ENCODE measurements at places on chromosomes 5 and 9.

GRCh38 chr5:130994496-130995253 lies 170.4 kb downstream of the HINT1 start:
- no peak for DNase-seq

DNA sequence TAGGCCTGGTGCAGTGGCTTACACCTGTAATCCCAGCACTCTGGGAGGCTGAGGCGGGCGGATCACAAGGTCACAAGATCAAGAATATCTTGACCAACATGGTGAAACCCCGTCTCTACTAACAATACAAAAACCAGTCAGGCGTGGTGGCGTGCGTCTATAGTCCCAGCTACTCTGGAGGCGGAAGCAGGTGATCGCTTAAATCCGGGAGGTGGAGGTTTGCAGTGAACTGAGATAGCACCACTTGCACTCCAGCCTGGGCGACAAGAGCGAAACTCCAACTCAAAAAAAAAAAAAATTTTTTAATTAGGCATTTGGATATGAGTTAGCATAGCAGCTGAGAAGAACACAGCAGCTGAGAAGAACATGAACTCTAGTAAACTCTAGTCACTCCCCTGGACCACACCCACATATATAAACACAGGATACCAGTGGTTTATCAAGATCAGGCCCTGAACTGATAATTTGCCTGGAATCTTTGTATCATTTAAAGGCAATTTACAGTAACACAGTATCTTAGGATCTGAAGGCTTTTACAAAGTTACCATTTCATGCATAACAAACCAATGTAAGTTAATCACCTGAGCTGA lies 4.6 kb upstream of the UGCG start:
- DNase-seq: no peak

- DNase-seq: no peak
These were observed 66.8 kb downstream of the MAMDC2 start for GRCh38 chr9:70110194-70111041.

DNA sequence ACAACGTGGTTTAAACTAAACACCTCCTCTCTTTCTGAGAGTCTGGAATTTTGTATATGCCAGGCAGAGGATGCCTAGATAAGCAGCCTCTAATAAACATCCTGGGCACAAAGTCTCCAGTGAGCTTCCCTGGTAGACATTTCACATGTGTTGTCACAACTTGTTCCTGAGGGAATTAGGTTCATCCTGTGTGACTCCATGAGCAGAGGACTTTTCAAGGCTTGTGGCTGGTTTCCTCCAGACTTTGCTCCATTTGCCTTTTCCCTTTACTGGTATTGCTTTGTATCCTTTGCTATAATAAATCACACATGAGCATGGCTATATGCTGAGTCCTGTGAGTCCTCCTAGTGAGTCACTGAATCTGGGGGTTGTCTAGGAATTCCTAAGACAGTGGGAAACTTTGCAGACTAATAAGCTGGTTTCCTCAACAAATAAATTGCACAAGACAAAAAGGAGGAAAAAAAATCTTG lies 77.4 kb downstream of the NR2F1-AS1 start:
- no peak for DNase-seq

- DNase-seq: no peak
These were observed 37.6 kb downstream of the PAM start for GRCh38 chr5:102792705-102793104.

- DNase-seq: no peak
These were observed 4.9 kb downstream of the DDX4 start for GRCh38 chr5:55742778-55743177.

GRCh38 chr5:118789366-118789765 lies 199.0 kb downstream of the DTWD2 start:
- DNase-seq: no peak

- DNase-seq: no peak
These were observed 40.1 kb downstream of the FAM78A start for GRCh38 chr9:131236161-131236560.

DNA sequence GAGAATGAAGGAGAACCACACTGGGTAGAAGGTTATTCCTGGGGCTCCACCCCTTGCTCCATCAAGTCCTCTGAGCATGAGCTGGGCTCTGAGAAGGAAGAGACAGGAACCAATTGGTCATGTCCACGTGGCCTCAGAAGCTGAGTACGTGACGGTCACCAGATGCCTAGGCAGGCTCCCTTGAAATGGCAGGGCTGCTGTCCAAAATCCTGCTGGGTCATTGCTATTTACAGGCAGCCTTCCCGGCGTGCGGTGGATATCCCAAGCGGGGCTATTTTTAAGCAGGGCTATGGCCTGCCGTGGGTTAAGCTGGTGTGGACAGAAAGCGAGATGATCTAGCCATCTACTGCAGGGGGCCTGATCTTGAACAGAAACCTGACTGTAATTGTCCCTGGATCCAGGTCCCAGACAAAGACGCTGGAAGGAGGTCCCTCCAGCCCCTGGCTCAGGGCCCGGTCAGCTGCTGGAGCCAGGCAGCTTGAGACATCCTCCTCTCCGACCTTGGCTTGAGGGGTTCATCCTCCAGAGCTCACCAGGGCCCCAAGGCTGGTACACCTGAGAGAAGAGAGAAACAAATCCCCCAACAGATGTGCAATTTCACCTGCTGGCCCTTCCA lies 550 bp upstream of the CKMT2 start:
- DNase-seq: no peak

- no peak for DNase-seq
These were observed 852.7 kb upstream of the DMAC1 start for GRCh38 chr9:8652255-8652654.

DNA sequence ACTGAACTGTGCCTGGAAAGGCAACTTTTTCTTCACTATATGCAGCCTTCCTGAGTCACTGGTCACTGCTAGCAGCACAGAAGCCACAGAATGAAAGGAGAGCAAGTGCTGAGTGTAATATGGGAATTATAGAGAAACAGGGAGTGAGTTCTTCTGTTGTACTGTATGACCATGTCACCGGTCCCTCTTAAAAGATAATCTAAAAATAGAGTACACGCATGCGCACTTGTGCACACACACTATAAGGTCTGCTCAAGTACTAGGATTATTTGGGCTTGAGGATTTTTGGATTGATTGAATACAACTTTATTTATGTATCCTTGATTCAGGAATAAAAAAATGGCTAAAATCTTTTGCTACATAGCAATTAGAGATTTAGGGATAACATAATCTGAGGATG lies 571.9 kb downstream of the PDE4D start:
- DNase-seq: no peak

DNA sequence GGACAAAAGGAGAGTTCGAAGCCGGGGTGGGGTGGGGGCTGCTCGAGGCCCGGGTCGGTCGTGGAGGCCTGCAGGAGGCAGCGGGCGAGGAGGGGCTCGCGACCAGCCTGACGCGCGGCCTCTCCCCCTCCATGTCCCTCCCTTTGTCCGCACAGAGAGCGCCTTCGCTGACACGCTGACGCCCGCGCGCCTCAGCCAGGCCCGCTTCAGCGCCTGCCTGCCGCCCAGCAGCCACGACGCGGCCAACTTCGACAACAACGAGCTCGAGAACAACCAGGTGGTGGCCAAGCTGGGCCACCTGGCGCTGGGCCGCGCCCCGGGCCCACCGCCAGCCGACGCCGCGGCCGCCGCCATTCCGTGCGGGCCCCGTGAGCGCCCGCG lies 42.2 kb downstream of the NEURL1B start:
- no peak for DNase-seq

DNA sequence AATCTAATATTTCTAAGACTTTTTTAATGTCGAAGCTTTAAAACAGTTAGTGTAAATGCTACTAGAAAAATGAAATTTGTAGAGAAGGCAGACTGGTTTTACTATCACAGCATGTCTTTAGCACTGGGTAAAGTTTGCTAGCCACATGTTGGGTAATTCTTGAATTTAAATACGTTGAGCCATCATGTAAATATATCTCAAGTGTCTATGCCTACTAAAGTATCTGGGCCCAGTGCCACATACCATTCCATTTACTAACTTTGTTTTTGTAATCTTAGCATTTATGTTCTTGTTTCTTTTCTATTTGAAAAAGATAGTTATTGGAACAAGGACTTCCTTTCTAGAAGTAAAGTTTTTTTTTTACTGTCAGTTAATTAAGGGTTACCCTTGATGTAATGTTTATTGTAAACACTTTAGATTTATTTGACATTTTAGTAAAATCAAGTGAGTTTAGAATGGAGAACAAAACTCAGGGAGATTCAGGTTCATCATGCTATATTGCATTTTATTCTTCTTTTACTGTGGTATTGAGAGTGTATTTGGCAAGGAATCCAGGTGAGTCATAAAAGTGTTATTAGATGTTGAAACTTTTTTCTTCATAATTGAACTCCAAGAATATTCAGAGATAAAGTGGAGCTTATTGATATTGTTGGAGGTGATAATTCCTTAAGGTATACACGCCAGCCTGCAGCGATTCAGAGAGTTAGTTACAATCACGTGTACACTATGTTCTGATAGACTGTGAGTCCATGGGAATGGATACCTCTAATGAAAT lies 182.4 kb downstream of the CCDC171 start:
- no peak for DNase-seq

DNA sequence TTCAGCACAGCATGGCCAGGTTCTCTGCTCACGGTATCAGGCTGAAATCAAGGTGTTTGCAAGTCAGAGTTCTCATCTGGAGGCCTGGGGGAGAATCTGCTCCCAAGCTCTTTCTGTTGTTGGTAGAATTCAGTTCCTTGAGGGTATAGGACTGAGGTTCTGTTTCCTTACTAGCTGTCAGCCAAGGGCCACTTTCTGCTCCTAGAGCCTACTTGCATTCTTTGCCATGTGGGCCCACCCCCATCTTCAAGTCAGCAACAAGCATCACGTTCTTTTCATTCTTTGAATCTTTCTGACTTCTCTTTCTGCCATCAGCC lies 7.4 kb upstream of the CDC42SE2 start:
- no peak for DNase-seq

GRCh38 chr9:94480205-94480604 lies 74.7 kb upstream of the PCAT7 start:
- no peak for DNase-seq

DNA sequence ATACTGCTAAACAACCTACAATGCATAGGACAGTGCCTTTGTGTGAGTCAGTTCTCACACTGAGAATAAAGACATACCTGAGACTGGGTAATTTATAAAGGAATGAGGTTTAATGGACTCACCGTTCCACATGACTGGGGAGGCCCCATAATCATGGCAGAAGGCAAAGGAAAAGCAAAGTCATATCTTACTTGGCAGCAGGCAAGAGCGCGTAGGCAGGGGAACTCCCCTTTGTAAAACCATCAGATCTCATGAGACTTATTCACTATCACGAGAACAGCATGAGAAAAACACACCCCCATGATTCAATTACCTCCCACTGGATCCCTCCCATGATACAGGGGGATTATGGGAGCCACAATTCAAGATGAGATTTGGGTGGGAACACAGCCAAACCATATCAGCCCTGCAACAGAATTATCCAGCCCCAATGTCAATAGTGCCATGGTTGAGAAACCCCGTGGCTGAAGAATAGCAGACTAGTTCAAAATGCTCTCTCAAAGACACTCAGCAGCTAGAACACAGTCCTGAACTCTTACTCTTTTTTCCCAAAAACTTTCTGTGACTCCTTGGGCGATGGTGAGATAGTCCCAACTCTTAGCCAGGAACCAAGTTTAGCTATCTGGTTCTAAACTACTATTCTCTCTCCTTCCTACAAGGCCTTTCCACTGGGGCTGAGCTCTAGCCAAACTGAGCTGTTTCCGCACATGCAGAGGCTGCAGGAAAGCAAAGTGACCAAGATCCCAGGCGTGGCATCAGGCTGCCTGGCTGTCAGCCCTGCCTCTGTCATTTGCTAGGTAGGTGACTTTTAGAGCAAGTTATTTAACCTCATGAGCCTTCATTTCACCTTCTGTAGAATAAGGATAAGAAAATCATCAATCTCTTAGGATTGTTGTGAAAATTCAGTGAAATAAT lies 21.7 kb downstream of the FAT2 start:
- no peak for DNase-seq

DNA sequence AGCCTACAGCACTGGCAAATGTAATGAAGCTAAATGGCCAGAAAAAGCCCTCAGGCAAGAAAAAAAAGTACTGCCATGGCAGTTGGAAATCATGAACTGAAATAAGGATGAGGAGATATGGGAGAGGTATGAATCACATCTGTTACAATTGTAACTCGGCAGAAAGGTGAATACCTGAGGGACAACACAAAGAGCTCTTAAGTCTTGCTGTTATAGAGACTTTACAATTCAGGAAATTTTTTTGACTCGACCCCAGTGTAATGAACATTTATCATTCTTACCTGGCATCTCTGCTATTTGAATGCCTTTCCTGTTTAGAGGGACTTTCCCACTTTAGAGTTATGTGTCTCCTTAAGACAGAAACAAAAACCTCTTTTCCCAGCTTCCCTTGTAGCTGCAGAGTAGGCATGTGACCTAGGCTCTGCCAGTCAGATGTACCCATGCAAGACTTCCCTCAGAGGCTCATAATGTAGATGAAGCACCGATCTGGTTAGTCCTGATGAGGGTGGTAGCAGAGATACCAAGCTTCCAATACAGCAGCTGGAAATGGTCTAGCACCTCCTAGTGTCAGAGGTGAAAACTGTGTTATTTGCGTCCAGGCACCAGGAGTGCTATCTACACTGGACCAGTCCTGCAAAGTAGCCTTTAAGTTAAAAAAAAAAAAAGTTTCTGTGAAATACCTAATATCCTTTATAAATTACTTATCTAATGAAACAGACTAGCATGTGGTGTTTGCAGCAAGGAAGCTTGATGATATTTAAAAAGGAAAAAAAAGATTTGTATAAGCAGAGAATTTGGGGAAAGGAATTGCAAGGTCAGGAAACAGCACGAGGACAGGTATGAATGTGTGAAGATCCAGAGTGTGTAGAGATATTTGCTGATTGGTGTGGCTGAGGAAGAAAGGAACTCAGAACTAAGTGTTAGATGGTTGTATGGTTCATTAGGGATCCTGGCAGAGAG lies 146.9 kb upstream of the SLC1A3 start:
- DNase-seq: no peak

DNA sequence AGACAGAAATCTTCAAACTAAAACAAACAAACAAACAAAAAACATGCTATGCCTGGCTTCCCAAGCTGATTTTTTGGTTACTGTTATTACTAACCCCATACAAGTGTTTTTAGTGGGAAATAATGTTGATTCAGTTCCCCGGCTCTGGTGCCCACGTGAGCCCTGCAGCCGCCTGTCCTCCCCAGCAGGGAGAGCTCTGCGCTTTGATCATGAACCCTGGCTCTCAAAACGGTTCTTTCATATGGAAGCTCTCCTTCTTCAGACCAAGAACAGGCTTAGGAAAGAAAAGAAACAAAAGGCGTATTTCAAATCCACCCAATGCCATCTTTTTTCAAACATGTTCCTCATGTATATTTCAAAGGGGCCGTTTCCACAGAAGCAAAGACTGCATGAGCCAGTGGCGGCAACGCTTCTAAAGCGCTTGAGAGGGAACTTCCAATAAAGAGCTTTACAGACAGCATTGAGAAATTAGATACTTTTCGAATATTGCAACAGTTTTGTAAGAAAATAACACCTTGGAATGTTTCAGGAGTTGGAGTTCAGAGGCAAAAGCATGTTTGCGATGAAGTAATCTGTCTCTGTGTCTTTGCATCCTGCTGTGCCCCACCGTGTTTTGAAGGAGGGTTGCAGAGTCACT lies 74.8 kb downstream of the ICE1 start:
- no peak for DNase-seq

DNA sequence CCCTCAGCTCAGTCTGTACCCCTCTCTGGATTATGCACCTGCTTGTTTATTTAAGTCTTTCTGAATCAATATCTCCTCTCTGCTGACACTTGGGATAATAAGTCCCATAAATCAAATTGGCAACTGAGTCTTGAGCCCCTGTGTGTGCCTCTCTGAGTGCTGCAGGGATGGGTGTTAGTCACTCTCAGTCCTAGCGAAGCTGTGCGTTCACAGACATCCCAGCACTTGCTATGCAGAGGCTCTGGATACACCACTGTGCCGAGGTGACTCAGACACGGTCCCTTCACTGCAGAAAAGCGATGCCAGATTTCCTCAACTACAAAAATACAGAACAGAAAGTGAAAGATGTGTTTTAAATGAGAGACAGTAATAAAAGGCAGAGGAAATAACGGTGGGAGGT lies 4.1 kb upstream of the KCNMB1 start:
- DNase-seq: no peak
